ENCODE measurements at places on chromosomes 13 and 19.

GRCh38 chr13:89212186-89212585 is 1541.0 kb downstream of the SLITRK5 start:
- no peak overlapping the region for H3K27ac ChIP-seq
- H3K27me3 ChIP-seq = no peaks in the 10 kb centered on the region
- no peaks in the 10 kb centered on the region for H3K36me3 ChIP-seq
- no peak for DNase-seq

GRCh38 chr19:48796298-48797083 is 14.3 kb downstream of the BCAT2 start:
- no peaks in the 10 kb centered on the region for H3K27me3 ChIP-seq
- no peak overlapping the region for H3K4me3 ChIP-seq
- DNase-seq = no peak
- no peak overlapping the region for H3K27ac ChIP-seq

- no peak for DNase-seq
- H3K4me3 ChIP-seq = peak overlapping the region; percentile 6
- H3K4me1 ChIP-seq = peaks cover 18% of the 10 kb centered on the region
- peaks cover 1% of the 10 kb centered on the region for H3K36me3 ChIP-seq
- H3K27ac ChIP-seq = peak overlapping the region; percentile 23
These were observed 16.2 kb downstream of the FRY start for GRCh38 chr13:32047793-32048192.

GRCh38 chr13:93867481-93867880 is 612.0 kb downstream of the DCT start:
- no peak overlapping the region for H3K4me3 ChIP-seq
- H3K27ac ChIP-seq = no peak overlapping the region
- no peaks in the 10 kb centered on the region for H3K4me1 ChIP-seq
- H3K27me3 ChIP-seq = peaks cover 1% of the 10 kb centered on the region

GRCh38 chr13:26962671-26963070 is 202.1 kb upstream of the GPR12 start:
- no peak overlapping the region for H3K4me3 ChIP-seq
- H3K4me1 ChIP-seq = no peaks in the 10 kb centered on the region
- DNase-seq = no peak
- no peaks in the 10 kb centered on the region for H3K27me3 ChIP-seq

DNA sequence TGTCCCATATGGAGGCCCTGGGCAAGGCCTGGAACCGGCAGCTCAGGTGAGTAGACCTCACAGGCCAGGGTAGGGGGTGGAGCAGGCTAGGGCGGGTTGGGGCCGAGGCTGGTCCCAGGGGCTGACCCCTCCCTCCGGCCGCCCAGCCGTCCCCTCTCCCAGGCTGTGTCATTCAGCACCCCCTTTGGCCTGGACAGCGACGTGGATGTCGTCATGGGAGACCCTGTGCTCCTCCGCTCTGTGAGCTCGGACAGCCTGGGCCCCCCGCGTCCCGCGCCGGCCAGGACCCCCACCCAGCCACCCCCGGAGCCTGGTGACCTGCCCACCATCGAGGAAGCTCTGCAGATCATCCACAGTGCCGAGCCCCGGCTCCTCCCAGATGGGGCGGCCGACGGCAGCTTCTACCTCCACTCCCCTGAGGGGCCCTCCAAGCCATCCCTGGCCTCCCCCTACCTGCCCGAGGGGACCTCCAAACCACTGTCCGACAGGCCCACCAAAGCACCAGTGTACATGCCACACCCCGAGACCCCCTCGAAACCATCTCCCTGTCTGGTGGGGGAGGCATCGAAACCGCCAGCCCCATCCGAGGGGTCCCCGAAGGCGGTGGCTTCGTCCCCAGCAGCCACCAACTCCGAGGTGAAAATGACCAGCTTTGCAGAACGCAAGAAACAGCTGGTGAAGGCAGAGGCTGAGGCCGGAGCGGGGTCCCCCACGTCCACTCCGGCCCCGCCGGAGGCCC is 16.0 kb downstream of the CAMSAP3 start:
- H3K27me3 ChIP-seq = no peaks in the 10 kb centered on the region
- no peaks in the 10 kb centered on the region for H3K36me3 ChIP-seq
- H3K4me1 ChIP-seq = peaks cover under 1% of the 10 kb centered on the region
- no peak overlapping the region for H3K4me3 ChIP-seq
- no peak for DNase-seq

- H3K36me3 ChIP-seq = peaks cover 7% of the 10 kb centered on the region
- peak overlapping the region; percentile 96 for H3K27ac ChIP-seq
- peak; percentile 76 for DNase-seq
These were observed 460.0 kb downstream of the FOXO1 start for GRCh38 chr13:40206241-40207000.

- no peak for DNase-seq
- H3K27me3 ChIP-seq = no peaks in the 10 kb centered on the region
- no peak overlapping the region for H3K4me3 ChIP-seq
These were observed 14.7 kb downstream of the ZNF441 start for GRCh38 chr19:11781295-11782057.

GRCh38 chr19:19461671-19462622 is 53.4 kb downstream of the TSSK6 start:
- H3K27ac ChIP-seq = peak overlapping the region; percentile 97
- H3K4me3 ChIP-seq = peak overlapping the region; percentile 86
- H3K4me1 ChIP-seq = peaks cover 92% of the 10 kb centered on the region

DNA sequence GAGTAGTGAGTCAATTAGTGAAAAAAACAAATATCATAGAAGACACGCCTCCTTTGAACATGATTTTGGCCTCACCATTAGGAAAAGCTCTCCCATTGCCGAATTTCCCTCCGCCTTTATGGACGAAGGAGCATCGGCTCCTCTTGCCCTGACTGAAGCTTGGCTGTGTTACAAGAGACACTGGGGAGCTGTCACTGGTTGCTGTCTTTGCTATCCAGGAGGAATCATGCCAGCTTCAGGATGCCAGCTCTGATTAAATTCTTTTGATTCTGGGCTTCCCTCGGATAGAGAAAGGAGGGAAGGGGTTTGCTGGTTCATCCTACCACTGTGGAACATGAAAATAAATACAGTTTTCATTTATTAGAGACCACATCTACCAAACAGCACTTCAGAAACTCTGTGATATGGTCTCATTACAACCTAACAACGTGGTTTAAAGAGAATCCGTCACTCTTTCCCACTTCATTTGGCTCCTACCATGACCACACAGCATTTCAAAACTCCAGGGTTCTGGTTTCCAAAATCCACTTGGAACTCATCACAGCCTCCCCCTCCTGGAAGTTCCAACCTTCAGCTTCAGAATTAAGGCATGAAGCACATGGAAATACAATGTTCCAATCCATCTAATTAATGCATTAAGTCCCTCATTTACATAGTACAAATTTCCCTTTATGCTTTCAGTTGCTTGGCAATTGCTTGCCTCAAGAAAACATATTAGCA is 446.0 kb downstream of the EFNB2 start:
- no peak overlapping the region for H3K4me3 ChIP-seq
- H3K36me3 ChIP-seq = no peaks in the 10 kb centered on the region
- H3K27me3 ChIP-seq = peaks cover 2% of the 10 kb centered on the region
- H3K27ac ChIP-seq = no peak overlapping the region

- H3K4me3 ChIP-seq = no peak overlapping the region
- H3K36me3 ChIP-seq = peaks cover 15% of the 10 kb centered on the region
- DNase-seq = no peak
- peaks cover 25% of the 10 kb centered on the region for H3K4me1 ChIP-seq
These were observed 2.4 kb upstream of the ZNF616 start for GRCh38 chr19:52142001-52142595.

DNA sequence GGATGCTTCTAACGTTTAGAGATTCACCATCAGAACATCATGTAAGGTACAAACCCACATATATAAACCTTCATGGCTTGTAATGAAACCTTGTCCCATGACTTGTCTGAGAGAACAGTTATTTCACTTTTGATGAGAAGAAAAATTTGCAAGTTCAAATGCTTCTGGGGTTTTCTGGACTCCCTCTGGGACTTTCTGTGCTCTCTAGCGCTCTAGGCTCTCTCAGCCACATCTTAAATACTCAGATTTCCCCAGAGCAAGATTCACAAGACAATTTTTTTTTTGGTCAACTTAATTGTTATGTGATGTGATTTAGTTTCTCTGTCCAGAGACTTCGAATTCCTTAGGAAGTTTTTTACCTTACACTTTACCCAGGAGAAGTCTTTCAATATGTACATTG is 282.8 kb upstream of the EDNRB start:
- H3K27ac ChIP-seq = no peak overlapping the region
- no peak overlapping the region for H3K4me3 ChIP-seq
- no peaks in the 10 kb centered on the region for H3K36me3 ChIP-seq
- no peaks in the 10 kb centered on the region for H3K4me1 ChIP-seq
- no peak for DNase-seq

- H3K27me3 ChIP-seq = no peaks in the 10 kb centered on the region
- DNase-seq = no peak
- H3K4me1 ChIP-seq = peaks cover 50% of the 10 kb centered on the region
- H3K27ac ChIP-seq = no peak overlapping the region
- no peak overlapping the region for H3K4me3 ChIP-seq
These were observed 16.0 kb downstream of the ZC3H4 start for GRCh38 chr19:47097396-47098201.

GRCh38 chr13:98559169-98559568 is 17.7 kb downstream of the STK24 start:
- peaks cover 88% of the 10 kb centered on the region for H3K4me1 ChIP-seq
- peak overlapping the region; percentile 14 for H3K27ac ChIP-seq
- no peaks in the 10 kb centered on the region for H3K27me3 ChIP-seq
- DNase-seq = no peak
- peak overlapping the region; percentile 70 for H3K4me3 ChIP-seq
- H3K36me3 ChIP-seq = no peaks in the 10 kb centered on the region

DNA sequence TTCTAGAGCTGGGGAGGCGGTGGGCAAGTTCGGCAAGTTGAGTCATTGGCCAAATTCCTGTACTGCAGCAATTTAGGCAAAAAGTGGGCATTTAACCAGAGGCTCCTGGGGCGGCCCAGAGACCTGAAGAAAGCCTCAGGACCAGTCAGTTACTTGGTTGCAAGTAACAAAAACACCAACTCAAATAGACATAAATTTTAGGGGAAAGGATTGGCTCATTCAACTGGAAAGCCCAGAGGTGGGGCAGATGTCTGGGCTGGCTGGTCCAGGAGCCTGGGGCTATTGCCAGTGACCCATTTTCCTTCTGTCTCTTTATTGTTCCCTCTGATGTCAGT is 97.1 kb downstream of the SIPA1L3 start:
- H3K4me1 ChIP-seq = peaks cover 15% of the 10 kb centered on the region
- H3K4me3 ChIP-seq = no peak overlapping the region
- H3K27ac ChIP-seq = no peak overlapping the region
- H3K27me3 ChIP-seq = no peaks in the 10 kb centered on the region
- DNase-seq = no peak
- H3K36me3 ChIP-seq = no peaks in the 10 kb centered on the region

DNA sequence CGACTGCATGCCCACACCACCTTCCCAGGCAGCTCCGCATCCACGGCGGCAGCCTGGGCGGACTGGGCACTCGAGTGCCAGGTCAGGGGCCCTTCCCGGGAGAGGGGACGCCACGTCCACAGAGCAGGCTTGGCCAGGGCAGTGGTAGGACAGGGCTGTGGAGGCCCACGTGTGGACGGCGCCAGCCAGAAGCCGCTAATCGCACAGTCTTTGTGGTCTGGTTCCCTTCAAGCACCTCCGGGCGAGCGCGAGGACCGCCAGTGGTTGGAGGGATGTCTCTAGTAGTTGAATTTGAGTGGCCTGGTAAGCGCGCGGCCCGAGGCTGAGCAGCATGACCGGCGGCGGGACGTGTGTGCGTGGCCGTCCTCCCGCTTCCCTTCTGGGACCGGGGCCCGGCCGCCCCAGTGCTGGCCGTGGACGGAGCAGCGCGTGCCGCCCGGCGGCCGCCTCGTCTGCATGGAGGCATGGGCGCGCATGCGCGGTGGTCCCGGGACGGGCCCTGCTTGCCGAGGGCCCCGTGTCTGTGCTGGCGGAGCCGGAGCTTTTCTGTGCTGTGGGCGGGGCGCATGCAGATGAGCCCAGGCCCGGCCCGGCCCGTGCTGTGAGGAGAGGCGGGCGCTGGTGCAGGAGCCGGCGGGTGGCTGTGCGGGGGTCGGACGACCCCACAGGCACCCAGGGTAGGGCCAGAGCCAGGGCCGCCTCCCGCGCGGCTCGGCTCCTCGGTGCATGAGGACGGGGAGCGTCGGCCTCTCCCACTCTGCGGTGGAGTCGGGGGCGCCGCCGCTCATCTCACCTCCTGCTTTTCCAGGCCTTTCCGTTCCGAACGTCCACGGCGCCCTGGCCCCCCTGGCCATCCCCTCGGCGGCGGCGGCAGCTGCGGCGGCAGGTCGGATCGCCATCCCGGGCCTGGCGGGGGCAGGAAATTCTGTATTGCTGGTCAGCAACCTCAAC is 8.6 kb downstream of the PTBP1 start:
- no peaks in the 10 kb centered on the region for H3K36me3 ChIP-seq
- no peaks in the 10 kb centered on the region for H3K27me3 ChIP-seq
- no peak overlapping the region for H3K27ac ChIP-seq
- H3K4me3 ChIP-seq = no peak overlapping the region

- no peak overlapping the region for H3K4me3 ChIP-seq
- no peak overlapping the region for H3K27ac ChIP-seq
- peaks cover 5% of the 10 kb centered on the region for H3K36me3 ChIP-seq
- H3K4me1 ChIP-seq = peaks cover 2% of the 10 kb centered on the region
These were observed 38.2 kb downstream of the TMTC4 start for GRCh38 chr13:100636441-100636840.

DNA sequence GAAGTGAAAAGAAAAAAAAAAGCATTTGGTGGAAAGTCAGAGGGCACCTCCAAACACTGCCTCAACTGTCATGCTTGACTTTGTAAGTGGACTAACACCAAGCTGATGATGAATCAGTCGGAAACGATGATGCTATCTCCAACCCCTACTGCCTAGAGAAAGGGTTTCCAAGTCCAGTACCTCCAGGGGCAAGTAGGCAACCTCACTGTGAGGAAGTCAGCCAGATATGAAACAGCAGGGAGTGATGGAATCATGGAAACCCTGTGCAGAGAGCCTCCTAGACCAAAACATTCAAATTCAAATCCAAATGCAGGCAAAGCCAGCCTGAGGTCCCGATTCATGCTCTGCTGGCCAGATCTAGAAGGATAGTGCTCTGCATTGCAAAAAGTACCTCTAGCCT is 100.9 kb upstream of the SERP2 start:
- no peaks in the 10 kb centered on the region for H3K27me3 ChIP-seq
- no peaks in the 10 kb centered on the region for H3K36me3 ChIP-seq
- H3K4me1 ChIP-seq = peaks cover 39% of the 10 kb centered on the region
- H3K27ac ChIP-seq = peak overlapping the region; percentile 98
- DNase-seq = no peak

DNA sequence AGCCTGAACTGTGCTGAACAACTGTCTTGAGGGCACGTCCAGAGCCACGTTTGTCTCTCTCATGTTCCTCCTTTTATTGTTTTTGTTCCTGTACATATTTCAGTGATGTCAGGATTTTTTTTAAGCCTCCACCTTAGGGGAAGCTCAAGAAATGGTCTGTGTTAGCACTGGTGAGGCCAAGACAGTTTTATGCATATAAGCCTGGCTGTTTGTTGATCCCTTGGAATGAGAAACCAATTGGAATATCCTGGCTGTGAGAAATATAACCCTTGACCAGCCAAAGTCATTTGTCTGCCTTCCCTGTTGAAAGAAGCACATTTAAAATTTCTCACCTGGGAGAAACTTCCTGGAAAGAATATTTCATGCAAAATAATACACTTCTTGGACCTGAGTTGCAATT is 115.8 kb downstream of the DNAJC15 start:
- H3K27me3 ChIP-seq = peaks cover 5% of the 10 kb centered on the region
- no peak overlapping the region for H3K4me3 ChIP-seq
- H3K27ac ChIP-seq = no peak overlapping the region
- no peaks in the 10 kb centered on the region for H3K4me1 ChIP-seq

- H3K27me3 ChIP-seq = no peaks in the 10 kb centered on the region
- no peak overlapping the region for H3K27ac ChIP-seq
These were observed 1546.6 kb downstream of the SLITRK5 start for GRCh38 chr13:89217813-89218212.

Data from naive thymus-derived CD8-positive, alpha-beta T cell (primary cell).